Panc1 (cell line): ENCODE measurements at places on chromosomes 1 and 21. TPM values are rescaled to one million over a fixed set of nuclear protein-coding genes. Genes with fewer than 3 reads are reported as not detected.

- no peak overlapping the region for H3K4me3 ChIP-seq
- H3K27me3 ChIP-seq: no peaks in the 10 kb centered on the region
- DNase-seq: no peak
- no peaks in the 10 kb centered on the region for H3K4me1 ChIP-seq
- no peaks in the 10 kb centered on the region for H3K36me3 ChIP-seq
Observed at GRCh38 chr1:228812961-228813360, 77.7 kb downstream of the RHOU start.

GRCh38 chr1:207286786-207287468, 34.6 kb upstream of the CD55 start:
- DNase-seq: no peak
- H3K27ac ChIP-seq: no peak overlapping the region
- H3K27me3 ChIP-seq: no peaks in the 10 kb centered on the region
- no peaks in the 10 kb centered on the region for H3K4me1 ChIP-seq
- H3K4me3 ChIP-seq: no peak overlapping the region

GRCh38 chr1:197101978-197102377, 34.9 kb upstream of the F13B start:
- no peaks in the 10 kb centered on the region for H3K4me1 ChIP-seq
- DNase-seq: no peak
- no peak overlapping the region for H3K4me3 ChIP-seq
- H3K27ac ChIP-seq: no peak overlapping the region
- H3K36me3 ChIP-seq: peaks cover 6% of the 10 kb centered on the region; the same call in 1 of the 2 replicates
- no peaks in the 10 kb centered on the region for H3K27me3 ChIP-seq

GRCh38 chr1:31663622-31664452, 19.2 kb upstream of the PEF1 start:
- DNase-seq: peak; percentile 45
- no peaks in the 10 kb centered on the region for H3K27me3 ChIP-seq
- H3K4me3 ChIP-seq: no peak overlapping the region

GRCh38 chr1:24198766-24199165, 11.7 kb upstream of the IFNLR1 start:
- no peak overlapping the region for H3K27ac ChIP-seq
- DNase-seq: no peak
- no peak overlapping the region for H3K4me3 ChIP-seq
- H3K4me1 ChIP-seq: peaks cover 9% of the 10 kb centered on the region

GRCh38 chr1:2855206-2856065, 53.9 kb upstream of the TTC34 start:
- no peaks in the 10 kb centered on the region for H3K36me3 ChIP-seq
- no peak for DNase-seq
- H3K27me3 ChIP-seq: peaks cover 5% of the 10 kb centered on the region

DNA sequence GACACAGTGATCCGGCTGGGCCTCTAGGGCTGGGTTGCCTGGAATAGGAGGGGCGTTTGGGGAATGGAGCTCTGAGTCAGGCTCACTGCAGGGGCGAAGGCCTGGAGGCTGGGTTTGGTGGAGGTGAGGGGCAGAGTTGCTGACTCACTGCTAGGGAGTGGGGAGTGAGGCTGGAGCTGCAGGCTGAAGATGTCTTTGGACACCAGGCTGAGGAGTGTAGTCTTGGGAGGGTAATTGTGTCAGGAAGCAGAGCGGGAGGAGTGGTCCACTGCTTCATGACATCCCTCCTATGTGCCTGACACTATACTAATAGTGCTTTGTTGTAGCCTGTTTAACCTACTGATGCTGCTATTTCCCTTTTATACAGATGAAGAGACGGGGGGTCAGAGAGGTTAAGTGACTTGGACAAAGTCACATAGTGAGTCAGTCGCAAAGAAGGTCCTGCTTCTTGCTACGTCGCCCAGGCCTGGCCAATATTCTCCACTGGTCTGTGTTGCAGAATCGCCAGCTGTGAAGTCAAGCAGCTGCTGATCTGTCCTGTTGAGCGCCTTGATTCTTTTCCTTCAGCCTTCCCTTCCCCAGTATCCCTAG, 13.6 kb downstream of the ACTL8 start:
- no peak for DNase-seq
- H3K36me3 ChIP-seq: no peaks in the 10 kb centered on the region
- H3K4me1 ChIP-seq: no peaks in the 10 kb centered on the region
- no peak overlapping the region for H3K4me3 ChIP-seq
- H3K27ac ChIP-seq: no peak overlapping the region
- H3K27me3 ChIP-seq: no peaks in the 10 kb centered on the region; the same call in 1 of the 2 replicates

DNA sequence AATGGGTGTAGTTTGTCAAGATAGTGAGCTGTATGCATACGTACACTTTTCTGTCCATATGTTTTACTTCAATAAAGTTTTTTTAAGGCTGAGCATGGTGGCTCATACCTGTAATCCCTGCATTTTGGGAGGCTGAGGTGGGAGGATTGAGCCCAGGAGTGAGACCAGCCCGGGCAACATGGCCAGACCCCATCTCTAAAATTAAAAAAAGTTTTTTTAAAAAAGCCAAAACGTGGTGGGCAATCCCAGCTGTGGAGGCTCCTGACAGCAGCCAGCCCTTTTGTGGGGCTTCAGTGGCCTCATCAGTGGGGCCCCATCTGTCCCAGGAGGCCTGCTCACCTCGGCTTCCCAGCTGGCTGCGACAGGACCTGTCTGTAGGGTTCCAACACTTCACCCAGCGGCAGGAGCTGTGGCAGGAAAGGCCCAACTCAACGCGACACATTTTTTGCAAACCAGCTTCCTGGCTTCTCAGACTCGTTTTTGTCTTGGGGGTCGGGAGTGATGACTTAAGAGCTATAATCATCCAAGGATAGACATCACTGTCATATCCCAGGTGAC, 56.9 kb upstream of the LBR start:
- no peaks in the 10 kb centered on the region for H3K36me3 ChIP-seq
- no peak overlapping the region for H3K27ac ChIP-seq
- H3K4me3 ChIP-seq: no peak overlapping the region

DNA sequence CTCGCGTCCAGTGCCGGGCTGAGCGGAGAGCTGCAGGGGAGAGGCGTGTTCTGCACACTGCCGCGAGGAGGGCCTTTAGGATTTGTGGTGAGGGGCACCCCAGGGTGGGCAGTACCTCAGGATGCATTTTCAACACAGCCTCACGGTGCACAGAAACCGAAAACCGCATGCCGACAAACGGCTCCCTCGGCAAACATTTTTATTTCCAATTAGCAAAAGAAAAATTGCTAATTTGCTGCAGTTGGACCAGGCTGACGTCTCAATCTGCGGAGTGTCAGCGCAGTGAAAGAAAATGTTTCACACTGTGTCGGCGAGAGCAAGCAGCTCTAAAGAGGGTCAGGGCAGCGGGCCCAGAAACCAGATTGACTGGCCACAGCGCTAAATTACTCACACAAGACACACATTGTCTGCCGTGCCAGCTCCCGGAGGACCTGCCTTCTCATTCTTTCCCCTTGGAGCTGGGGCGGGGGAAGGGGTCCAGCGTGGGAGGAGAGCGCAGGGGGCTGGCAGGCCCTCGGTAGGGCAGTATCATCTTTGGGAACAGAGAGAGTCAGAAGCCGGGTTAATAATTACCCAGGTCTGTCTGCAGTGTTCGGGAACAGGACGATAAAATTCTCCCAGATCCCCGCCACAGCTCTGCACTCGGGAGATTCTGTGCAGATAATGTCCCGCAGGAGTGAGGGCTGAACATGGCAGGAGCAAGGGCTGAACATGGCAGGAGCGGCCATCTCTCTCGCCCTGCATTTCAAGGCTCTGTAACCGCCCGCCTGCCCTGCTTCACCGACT, 150.2 kb downstream of the PRDM16 start:
- no peak overlapping the region for H3K4me3 ChIP-seq
- no peaks in the 10 kb centered on the region for H3K27me3 ChIP-seq
- H3K27ac ChIP-seq: no peak overlapping the region
- H3K4me1 ChIP-seq: no peaks in the 10 kb centered on the region
- DNase-seq: no peak

DNA sequence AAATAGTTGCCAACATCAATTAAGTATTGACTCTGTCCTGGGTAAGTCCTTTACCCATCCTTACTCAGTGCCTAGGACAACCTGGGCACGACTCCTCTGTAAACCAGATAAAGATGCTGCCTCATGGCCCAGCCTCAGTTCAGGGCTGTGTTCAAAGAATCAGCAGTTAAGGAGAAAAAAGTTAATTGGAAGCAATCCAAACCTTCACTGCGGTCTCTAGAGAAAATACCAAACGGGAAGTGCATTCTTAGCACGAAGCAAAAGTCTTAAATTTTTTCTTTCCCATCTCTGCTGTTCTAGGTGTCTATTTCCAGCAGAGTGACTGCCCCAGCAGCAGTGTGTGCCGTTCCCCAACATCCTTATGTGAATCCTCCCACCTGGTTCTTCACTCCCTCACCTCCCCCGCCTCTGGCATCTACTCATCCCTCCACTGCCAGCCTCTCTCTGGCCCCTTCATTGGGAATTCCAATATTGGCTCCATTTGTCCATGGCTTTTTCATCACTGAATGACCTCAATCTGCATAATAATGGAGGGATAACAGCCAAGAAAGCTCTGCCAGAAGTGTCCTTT, 23.2 kb downstream of the KANK4 start:
- H3K4me1 ChIP-seq: no peaks in the 10 kb centered on the region; the same call in 1 of the 2 replicates
- DNase-seq: no peak
- H3K27me3 ChIP-seq: peaks cover 16% of the 10 kb centered on the region
- H3K36me3 ChIP-seq: no peaks in the 10 kb centered on the region
- H3K4me3 ChIP-seq: no peak overlapping the region

- no peaks in the 10 kb centered on the region; the same call in 1 of the 2 replicates for H3K27me3 ChIP-seq
- no peaks in the 10 kb centered on the region for H3K36me3 ChIP-seq
- DNase-seq: no peak
- no peak overlapping the region for H3K4me3 ChIP-seq
- no peaks in the 10 kb centered on the region for H3K4me1 ChIP-seq
- H3K27ac ChIP-seq: no peak overlapping the region
Observed at GRCh38 chr1:6975331-6976043, 190.2 kb downstream of the CAMTA1 start.

DNA sequence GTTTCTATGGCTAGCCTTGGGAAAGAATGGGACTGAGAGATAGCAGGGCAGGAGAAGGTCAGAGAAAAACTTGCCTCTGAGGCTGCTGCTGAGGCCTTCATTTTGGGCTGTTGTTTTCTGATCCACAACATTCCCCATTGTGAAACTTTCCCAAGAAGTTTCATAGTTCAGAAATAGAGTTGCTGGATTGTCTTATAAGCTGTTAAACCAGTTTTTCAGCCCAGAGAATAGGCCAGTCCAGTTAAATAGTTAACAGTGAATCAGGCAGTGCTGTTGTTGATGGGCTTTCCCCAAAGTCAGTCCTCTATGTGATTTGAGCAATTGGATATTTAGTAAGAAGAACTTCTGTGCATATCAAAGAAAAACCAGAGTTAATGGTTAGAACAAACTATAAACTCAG, 77.0 kb downstream of the C21orf91 start:
- H3K4me1 ChIP-seq: no peaks in the 10 kb centered on the region
- no peaks in the 10 kb centered on the region for H3K36me3 ChIP-seq
- no peaks in the 10 kb centered on the region for H3K27me3 ChIP-seq

DNA sequence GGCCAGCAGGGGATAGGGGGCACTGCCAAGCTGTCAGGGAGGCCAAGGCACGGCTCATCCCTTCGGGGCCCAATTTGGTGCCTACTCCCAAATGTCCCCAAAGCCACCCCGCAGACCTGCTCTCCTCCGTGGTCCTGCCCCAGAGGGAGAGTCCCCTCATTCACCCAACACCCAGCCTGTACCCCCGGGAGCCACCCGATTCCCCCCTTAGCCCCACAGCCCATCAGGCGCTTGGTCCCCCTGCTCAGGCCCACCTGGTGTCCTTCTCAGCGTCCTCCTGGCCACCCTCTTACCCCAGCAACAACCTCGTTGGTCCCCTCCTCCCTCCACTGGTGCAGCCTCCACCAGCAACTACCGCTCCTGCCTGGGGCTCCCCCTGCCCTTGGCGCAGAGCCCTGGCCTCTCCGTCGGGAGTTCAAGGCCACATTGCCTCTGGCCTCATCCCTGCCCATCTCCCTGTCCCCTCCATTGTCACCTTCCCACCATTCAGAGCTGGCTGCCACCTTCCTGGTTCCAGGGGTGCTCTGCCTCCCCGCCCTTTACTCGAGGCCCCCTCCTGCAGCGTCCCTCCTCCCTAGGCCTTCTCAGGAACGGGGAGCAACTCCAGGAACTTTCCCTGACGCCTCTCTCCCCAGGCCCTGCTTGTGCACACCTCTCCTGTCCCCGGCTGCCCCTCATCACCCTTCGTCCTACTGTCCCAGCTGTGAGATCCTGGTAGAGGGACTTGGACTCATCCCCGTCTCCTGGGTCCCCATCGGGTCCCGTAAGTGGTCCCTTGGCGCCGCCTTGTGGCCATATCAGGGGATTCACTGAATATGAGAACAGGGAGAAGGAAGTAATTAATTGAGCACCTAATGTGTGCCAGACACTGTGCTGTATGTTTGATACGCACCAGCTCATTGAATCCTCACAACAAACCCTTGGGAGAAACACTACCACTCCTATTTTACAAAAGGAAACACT, 73.9 kb downstream of the RAP1GAP start:
- no peaks in the 10 kb centered on the region; the same call in 1 of the 2 replicates for H3K4me1 ChIP-seq
- DNase-seq: no peak
- H3K27ac ChIP-seq: no peak overlapping the region
- H3K36me3 ChIP-seq: no peaks in the 10 kb centered on the region
- H3K4me3 ChIP-seq: no peak overlapping the region

The SNRPE gene
- 217 TPM for total RNA-seq

The ACTRT2 gene
- total RNA-seq: not detected

The CXADR gene
- 24.7 TPM for total RNA-seq

The LCE1B gene
- not detected for total RNA-seq

The FMO2 gene
- total RNA-seq: 0.08 TPM

The SPRR2G gene
- not detected for total RNA-seq

The PRRX1 gene
- total RNA-seq: 0.69 TPM
